A549 treated with CpdA at 1 μM for 4 hours (cell line): ENCODE measurements at places on chromosomes 5 and 9. TPM values are rescaled to one million over a fixed set of nuclear protein-coding genes. Genes with fewer than 3 reads are reported as not detected.

Gene IFNA5
- total RNA-seq: not detected in 5 replicates

Gene GLDC
- total RNA-seq: 12.7 to 17.4 TPM (median 13.3 TPM) in 5 replicates

Gene EFCAB9
- total RNA-seq: not detected in 5 replicates

Gene KIF24
- 3.4 to 3.8 TPM (median 3.6 TPM) in 5 replicates for total RNA-seq

Gene CACFD1
- total RNA-seq: 3.3 to 4.8 TPM (median 4.4 TPM) in 5 replicates

Gene DOK3
- 3.4 to 6.8 TPM (median 4.7 TPM) in 5 replicates for total RNA-seq

Gene CA9
- total RNA-seq: 3.0 to 9.1 TPM (median 5.3 TPM) in 5 replicates

Gene NR5A1
- total RNA-seq: 0.08 TPM in 1 of 5 replicates, not detected in the others

Gene ENTPD2
- 0.72 to 1.2 TPM (median 0.76 TPM) in 5 replicates for total RNA-seq

Gene TICAM2
- 0.46 to 1.1 TPM (median 1.0 TPM) in 5 replicates for total RNA-seq

Gene HSD17B3
- total RNA-seq: 0.17 TPM in 1 of 5 replicates, not detected in the others

Gene IL13
- total RNA-seq: 0.07 TPM in 1 of 5 replicates, not detected in the others

Gene LCN9
- not detected in 5 replicates for total RNA-seq

Gene ZNF474
- 0.13 to 0.23 TPM (median 0.22 TPM) in 5 replicates for total RNA-seq

Gene AK8
- 0.84 to 1.4 TPM (median 1.2 TPM) in 5 replicates for total RNA-seq

Gene RNF224
- 0.10 to 0.24 TPM (median 0.20 TPM) in 5 replicates for total RNA-seq

Gene TMEM252
- total RNA-seq: not detected in 5 replicates

Gene TAF1L
- total RNA-seq: not detected in 5 replicates

Gene C9
- total RNA-seq: 0.02 TPM in 1 of 5 replicates, not detected in the others

Gene PCDHA1
- total RNA-seq: 0.12 to 0.23 TPM (median 0.21 TPM) in 5 replicates
